ENCODE measurements at places on chromosomes 1 and 21. TPM values are rescaled to one million over a fixed set of nuclear protein-coding genes. Genes with fewer than 3 reads are reported as not detected.

- H3K36me3 ChIP-seq, result no peaks in the 10 kb centered on the region
- H3K27ac ChIP-seq, result no peak overlapping the region
- H3K4me1 ChIP-seq, result peaks cover 9% of the 10 kb centered on the region
- no peak for DNase-seq
- no peak overlapping the region for H3K4me3 ChIP-seq
- no peaks in the 10 kb centered on the region for H3K27me3 ChIP-seq
Measured at GRCh38 chr1:207893737-207894582, 17.0 kb downstream of the CD34 start.

- no peaks in the 10 kb centered on the region for H3K36me3 ChIP-seq
- H3K27me3 ChIP-seq, result no peaks in the 10 kb centered on the region
- no peak for DNase-seq
- H3K4me3 ChIP-seq, result no peak overlapping the region
- peaks cover 4% of the 10 kb centered on the region for H3K4me1 ChIP-seq
- no peak overlapping the region for H3K27ac ChIP-seq
Measured at GRCh38 chr1:213054733-213055591, 3.9 kb downstream of the RPS6KC1 start.

The MIXL1 gene
- polyA plus RNA-seq, result 1.1 TPM

- no peak overlapping the region for H3K27ac ChIP-seq
- no peaks in the 10 kb centered on the region for H3K27me3 ChIP-seq
- no peak for DNase-seq
- peaks cover 7% of the 10 kb centered on the region for H3K36me3 ChIP-seq
- H3K4me3 ChIP-seq, result no peak overlapping the region
Measured at GRCh38 chr1:161779393-161779792, 13.3 kb downstream of the ATF6 start.

DNA sequence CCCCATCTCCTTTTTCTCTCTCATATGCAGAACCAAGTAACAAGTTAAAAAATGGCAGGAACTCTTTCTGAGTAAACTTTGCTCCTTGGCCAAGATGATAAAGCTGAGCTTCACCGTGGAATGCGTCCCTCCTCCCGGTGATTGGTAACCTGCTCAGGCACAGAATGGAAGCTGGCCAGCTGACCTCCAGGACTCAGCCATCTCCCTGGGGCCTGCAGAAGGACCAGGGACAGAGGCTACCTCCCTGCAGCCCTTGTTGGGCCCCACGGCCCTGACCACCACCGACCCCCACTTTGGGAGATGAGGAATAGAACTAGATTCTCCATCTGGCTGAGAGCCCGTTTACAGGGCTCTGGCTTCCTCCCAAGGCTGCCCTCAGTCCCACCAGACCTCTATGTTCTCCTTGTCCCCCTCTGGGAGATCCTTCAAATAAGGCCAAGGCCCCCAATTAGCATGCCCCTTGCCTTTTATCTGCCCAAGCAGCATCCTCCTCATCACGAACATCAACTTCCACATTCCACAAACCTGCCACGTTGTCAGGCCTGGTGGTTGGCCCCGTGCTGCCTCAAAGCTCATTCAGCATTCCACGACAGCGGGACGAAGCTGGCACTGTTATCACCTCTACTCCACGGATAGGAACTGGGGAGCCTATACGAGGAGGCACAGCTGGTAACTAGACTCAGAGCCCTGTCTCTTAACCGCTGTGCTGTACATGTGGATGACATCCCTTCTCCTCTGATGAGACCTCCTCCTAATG, 74.2 kb downstream of the CD34 start:
- H3K4me3 ChIP-seq, result no peak overlapping the region
- peaks cover 9% of the 10 kb centered on the region for H3K4me1 ChIP-seq
- H3K27ac ChIP-seq, result no peak overlapping the region
- H3K27me3 ChIP-seq, result no peaks in the 10 kb centered on the region

DNA sequence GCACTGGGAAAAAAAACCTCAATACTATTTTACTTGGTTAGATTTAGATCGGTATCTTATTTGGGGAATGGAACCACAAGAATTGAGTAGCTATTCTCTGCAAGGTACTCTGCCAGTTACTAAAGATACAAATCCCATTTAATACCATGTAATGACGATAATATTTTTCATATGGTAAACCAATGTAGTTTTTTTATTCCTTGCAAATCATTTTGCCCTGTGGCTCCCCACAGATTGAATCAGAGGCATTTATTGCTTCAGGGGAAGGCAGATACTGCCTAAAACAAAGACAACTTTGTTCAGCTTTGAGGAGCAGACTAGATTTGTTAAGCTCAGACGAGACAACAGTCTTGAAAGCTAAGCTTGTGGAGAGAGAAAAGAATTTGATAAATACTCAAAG, 226.7 kb upstream of the RUNX1 start:
- no peaks in the 10 kb centered on the region for H3K36me3 ChIP-seq
- no peak overlapping the region for H3K27ac ChIP-seq
- no peaks in the 10 kb centered on the region for H3K27me3 ChIP-seq
- no peak for DNase-seq
- H3K4me1 ChIP-seq, result no peaks in the 10 kb centered on the region

GRCh38 chr1:201245082-201245481, 38.2 kb upstream of the PKP1 start:
- no peaks in the 10 kb centered on the region for H3K4me1 ChIP-seq
- H3K27me3 ChIP-seq, result no peaks in the 10 kb centered on the region
- DNase-seq, result no peak
- no peak overlapping the region for H3K27ac ChIP-seq
- no peaks in the 10 kb centered on the region for H3K36me3 ChIP-seq

DNA sequence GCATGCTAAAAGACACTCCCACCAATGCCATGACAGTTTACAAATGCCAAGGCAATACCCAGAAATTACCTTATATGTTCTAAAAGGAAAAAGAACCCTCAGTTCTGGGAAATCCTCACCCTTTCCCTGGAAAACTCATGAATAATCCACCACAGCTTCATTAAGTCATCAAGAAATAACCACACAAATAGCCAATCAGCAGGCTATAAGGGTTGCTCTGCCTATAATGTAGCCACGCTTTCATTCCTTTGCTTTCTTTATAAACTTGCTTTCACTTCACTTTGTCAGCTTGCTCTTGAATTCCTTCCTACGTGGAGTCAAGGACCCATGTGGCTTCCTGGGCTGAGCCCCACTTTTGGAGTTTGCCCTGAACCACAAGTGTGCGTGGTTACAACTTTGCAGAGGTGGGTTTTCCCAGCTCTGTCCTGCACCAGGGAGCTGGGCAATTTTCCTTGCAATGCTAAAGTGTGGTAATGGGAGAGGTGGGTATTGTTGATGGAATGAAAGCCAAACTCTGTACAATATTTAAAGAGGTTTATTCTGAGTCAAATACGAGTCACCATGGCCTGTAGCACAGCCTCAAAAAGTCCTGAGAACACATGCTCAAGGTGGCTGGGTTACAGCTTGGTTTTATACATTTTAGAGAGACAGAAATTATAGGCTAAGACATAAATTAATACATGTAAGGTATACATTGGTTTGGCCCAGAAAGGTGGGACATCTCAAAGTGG, 42.2 kb upstream of the COG2 start:
- H3K36me3 ChIP-seq, result no peaks in the 10 kb centered on the region
- no peak overlapping the region for H3K4me3 ChIP-seq
- no peaks in the 10 kb centered on the region for H3K4me1 ChIP-seq
- DNase-seq, result no peak

The PER3 gene
- polyA plus RNA-seq, result 17.8 TPM

- no peaks in the 10 kb centered on the region for H3K27me3 ChIP-seq
- H3K36me3 ChIP-seq, result no peaks in the 10 kb centered on the region
- H3K4me3 ChIP-seq, result no peak overlapping the region
- H3K4me1 ChIP-seq, result peaks cover 15% of the 10 kb centered on the region
- no peak overlapping the region for H3K27ac ChIP-seq
Measured at GRCh38 chr1:231918239-231919015, 291.8 kb downstream of the DISC1 start.

DNA sequence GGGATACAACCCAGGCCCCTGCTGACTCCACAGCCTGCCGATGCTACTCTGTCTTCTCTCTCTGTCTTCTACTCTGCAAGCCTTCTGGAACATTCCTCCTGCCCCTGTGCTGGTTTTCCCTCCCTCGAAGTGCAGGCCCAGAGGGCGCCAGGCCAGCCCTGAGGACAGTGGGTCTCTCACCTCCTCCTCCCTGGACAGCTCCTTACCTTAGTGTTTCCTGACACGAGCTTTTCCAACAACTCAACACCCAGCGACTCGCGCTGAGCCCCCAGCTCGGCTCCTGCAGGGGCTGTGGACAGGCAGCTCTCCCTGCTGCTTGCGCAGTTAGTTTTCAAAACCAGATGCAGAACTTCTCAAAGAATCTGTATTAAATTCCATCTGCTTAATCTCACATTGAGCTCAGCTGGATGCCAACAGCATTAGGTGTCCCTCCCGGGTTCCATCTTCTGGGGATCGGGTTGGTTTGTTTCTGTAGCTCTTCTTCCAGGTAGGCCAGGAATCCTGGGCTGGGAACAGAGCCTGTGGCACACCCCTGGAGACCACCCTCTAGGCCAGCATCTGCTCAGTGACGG, 54.2 kb downstream of the PTPRU start:
- no peak for DNase-seq
- peaks cover 24% of the 10 kb centered on the region for H3K36me3 ChIP-seq
- no peaks in the 10 kb centered on the region for H3K4me1 ChIP-seq
- no peaks in the 10 kb centered on the region for H3K27me3 ChIP-seq

GRCh38 chr1:106925750-106926149, 130.7 kb upstream of the PRMT6 start:
- H3K27me3 ChIP-seq, result no peaks in the 10 kb centered on the region
- no peaks in the 10 kb centered on the region for H3K36me3 ChIP-seq
- no peak overlapping the region for H3K27ac ChIP-seq
- no peak for DNase-seq
- no peak overlapping the region for H3K4me3 ChIP-seq
